ENCODE measurements at places on chromosomes 12 and 14. TPM values are rescaled to one million over a fixed set of nuclear protein-coding genes. Genes with fewer than 3 reads are reported as not detected.

The PTGES3 gene
- total RNA-seq: 57.2 TPM

The KRT3 gene
- not detected for total RNA-seq

The IL26 gene
- not detected for total RNA-seq

DNA sequence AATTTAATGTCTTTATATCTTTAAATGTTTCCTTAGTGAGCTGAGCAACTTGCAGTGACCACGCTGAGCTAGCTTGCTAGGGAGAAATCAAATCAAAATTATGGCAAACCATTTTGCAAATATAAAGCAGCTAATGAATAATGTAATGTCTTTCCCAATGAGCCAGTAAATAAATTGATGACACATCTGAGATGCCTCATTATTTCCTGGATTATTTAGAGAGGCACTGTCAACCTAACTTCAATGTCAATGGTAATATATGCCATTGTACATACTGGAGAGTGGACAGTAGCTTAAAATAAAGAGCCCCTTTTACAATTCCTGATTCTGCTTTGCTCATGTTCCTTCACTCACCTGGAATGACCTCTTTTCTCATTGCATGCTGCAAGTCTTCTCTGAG lies 182.6 kb downstream of the PHLDA1 start:
- no peak for DNase-seq

The SCNN1A gene
- total RNA-seq: 2.0 TPM

The ABHD12B gene
- not detected for total RNA-seq

GRCh38 chr14:57609192-57610075 lies 115.8 kb upstream of the CCDC198 start:
- no peak for DNase-seq

The SYT10 gene
- total RNA-seq: not detected

The DAD1 gene
- 174 TPM for total RNA-seq

DNA sequence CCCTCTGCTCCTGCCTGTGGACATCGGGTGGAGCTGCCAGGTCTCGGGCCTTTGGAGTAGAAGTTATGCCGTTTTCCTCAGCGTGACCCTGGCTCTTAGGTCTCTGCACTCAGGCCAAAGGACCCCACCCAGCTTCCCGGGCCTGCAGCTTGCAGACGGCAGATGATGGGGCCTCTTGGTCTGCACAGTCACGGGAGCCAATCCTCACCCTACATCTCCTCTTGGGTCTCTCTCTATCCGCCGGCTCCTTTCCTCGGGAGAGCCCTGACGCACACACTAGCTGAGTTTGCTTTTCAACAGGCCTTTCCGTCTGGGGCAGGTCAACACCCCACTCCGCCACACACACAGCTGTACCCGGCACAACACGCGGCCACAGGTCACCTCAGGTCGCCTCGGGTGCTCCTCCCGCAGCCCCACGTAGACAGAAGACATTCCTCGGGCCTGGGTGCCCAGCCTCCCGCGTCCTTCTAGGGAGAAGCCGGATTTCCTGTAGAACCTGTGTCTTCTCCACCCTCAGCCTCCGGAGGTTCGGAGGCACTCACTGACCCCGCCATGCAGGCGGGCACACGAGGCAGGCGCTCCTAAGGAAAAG lies 9.9 kb downstream of the GALNT9 start:
- no peak for DNase-seq

DNA sequence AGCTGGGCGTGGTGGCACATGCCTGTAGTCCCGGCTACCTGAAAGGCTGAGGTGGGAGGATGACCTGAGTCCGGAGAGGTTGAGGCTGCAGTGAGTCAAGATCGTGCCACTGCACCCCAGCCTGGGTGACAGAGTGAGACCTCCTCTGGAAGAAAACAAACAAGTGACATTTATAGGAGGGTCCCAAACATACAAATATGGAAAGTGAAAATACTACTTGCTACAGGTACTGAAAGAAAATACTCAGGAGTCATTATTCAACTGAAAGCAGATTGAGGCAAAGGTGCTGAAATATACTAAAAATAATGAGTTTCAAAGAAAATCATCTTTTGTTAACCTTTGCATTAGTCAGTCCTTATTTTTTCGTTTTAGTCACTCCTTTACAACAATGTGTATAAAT lies 53.5 kb downstream of the ETV6 start:
- no peak for DNase-seq

The CMKLR1 gene
- 3.5 TPM for total RNA-seq

The CLEC6A gene
- total RNA-seq: not detected

- DNase-seq: no peak
Measured at GRCh38 chr14:101400830-101401229, 160.5 kb upstream of the DIO3 start.

DNA sequence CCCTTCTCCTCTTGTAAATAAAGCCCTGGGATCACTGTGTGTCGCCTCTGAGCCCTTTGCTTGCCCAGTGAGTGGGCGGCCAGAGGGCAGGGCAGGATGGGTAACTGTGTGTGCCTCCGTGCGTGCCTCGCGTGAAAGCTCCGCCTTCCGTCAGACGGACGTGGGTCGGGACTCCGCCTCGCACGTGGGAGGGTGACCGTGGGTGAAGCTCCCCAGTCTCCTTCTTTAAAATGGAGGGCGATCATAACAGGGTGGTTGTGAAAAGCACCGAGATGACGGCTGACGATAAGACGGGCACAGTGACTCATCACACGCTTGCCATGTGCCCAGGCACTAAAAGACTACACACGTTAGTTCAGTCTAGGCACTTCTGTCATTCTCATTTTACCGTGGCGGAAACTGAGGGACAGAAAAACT lies 9.2 kb downstream of the PHB2 start:
- DNase-seq: peak; percentile 74

The TSHR gene
- total RNA-seq: not detected

The FAM90A1 gene
- not detected for total RNA-seq

- peak; percentile 92 for DNase-seq
Measured at GRCh38 chr14:100375963-100376735, 53.0 kb downstream of the SLC25A47 start.

The TMEM121 gene
- not detected for total RNA-seq

DNA sequence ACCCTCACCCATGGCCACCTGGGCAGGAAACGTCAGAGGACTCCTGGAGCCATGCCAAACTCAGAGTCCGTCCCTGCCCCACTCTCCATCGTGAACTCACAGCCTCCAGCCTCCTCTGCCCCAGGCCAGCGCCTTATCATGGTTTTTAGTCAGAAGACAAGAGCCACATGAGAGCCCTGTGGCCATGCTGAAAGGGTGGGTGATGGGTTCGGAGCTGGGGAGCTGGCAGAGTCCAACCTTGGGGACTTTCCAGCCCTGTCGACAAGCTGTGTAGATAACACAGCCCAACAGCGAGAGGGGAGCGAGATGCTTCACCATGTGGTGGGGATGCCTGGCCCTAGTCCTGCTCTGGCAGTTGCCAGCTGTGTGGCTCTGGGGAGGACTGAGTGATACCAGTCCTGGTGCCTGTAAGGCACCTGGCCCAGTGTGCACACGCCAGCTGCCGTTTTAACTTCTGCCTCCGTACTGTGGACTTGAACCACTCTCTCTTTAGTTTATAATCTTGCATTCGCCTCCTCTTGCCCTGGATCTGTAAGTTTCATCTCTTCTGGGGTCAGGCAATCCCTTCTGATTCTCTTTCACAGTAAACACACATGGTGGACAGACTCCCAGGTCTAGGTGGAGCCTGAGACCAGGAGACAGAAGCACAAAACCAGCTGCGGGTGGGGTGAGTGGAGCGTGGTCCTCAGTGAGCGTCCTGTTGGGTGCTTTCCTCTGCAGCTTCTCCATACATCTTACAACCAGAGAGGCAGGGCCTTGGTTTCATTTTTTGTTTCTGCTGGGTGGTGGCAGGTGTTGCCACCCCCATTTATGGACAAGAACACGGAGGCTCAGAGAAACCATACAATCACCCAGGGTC lies 55.3 kb downstream of the RIN3 start:
- no peak for DNase-seq

All from gastrocnemius medialis (tissue), 4 donors.